COLO829 (cell line): ENCODE measurements at places on chromosomes 2 and 18.

DNA sequence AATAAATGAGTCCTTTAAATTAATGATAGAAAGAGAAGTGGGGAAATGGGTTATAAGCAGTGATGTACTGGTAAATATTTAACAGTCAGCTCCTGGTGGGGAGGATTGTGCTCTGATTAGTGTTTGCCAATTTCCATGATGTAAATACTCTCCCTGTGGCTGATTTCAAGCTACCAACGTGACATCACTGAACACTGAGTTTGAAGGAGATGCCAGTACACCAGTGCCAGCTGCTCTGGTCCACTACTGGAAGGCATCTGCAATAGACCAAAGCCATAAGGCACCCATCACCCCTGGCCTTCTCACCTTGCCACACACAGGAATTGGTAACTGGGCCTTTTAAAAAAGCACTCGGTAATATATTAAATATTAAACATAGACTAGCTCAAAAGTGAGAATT lies 77.7 kb downstream of the TGOLN2 start:
- DNase-seq, result no peak

- DNase-seq, result peak; percentile 40
These were observed 72.3 kb upstream of the PSME4 start for GRCh38 chr2:54042897-54043620.

GRCh38 chr2:176727696-176728095 lies 458.5 kb downstream of the MTX2 start:
- DNase-seq, result no peak

- DNase-seq, result no peak
These were observed 427.0 kb downstream of the LPIN1 start for GRCh38 chr2:12173271-12173942.

DNA sequence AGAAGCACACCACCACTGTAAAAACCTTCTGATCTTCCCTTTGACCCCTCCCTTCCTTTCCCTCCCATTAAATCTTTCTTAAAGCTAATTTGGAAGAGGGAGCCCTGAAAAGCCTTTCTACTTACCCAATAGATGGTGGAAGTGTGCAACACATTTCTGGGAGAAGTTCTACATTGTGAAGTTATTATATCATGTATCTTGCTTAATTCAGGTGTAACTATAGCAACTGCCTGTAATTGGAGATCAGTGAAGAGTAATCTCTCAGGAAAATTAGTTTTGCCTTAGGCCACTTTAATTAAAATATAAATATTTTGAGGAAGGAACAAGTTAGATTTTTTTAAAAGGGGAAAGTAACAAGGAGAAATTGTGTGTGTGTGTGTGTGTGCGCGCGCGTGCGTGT lies 266.0 kb downstream of the SH3BP4 start:
- no peak for DNase-seq
